ENCODE measurements at places on chromosomes 12 and 14.

DNA sequence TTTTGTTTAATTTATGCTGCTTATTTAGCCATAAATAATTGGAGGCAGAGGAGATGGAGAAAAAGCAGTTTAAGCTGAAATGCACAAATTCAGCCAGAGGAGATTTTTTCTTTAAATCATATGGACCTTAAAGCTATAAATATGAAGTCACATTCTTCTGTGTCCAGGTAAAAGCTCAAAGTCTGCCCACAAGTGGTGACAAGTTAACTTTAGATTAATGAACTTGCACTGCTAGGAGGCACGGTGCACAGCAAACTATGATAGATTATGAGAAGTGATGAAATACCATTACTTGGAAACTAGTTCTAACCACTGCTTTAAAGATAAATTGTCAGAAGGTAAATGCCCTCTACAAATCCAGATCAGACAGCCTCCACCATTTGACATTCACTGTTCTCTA is 69.0 kb downstream of the IFT81 start:
- no peak for DNase-seq

GRCh38 chr12:12281134-12281533 is 14.3 kb upstream of the LRP6 start:
- DNase-seq: no peak

DNA sequence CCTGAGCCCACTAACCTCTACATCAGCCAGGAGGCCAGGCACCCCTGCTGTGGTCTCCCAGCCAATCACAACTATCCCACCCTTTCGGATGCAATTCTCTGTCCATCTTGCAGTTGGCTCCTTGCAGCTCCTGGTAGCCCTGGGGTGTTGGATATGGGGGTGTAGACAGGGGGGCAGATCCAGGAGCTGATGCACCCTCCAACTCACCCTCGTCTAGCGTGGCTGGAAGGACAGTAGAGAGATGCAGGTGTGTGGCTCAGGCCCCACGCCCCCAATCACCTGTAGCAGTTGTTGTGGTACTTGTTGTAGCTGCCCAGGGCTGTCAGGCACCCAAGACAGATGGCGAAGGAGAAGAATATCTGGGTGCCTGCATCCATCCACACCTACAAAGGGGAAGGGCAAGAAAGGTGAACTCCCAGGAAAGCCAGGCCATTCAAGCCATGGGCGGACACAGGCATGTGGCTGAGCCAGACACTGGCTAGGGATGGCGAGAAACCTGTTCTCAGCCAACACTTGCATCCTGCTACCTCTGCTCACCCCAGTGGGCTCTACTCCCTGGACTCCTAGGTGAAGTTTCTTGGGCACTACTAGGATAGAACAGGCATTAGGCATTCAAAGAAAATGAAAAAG is 13.4 kb upstream of the SLC6A12 start:
- no peak for DNase-seq

GRCh38 chr12:58925751-58926150 is 5.4 kb upstream of the LRIG3 start:
- DNase-seq: no peak

DNA sequence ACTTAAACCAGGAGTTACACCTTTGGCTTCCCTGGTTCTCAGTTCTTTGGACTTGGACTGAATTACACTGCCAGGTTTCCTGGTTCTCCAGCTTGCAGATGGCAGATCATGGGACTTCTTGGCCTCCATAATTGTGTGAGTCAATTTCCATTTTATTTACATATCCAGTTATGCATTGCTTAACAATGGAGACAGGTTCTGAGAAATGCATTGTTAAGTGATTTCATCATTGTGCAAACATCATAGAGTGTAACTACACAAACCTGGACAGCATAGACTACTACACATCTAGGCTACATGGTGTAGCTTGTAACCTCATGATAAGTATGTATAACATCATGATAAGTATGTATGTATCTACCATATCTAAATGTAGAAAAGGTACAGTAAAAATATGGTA is 276.1 kb upstream of the BTG1 start:
- DNase-seq: no peak

DNA sequence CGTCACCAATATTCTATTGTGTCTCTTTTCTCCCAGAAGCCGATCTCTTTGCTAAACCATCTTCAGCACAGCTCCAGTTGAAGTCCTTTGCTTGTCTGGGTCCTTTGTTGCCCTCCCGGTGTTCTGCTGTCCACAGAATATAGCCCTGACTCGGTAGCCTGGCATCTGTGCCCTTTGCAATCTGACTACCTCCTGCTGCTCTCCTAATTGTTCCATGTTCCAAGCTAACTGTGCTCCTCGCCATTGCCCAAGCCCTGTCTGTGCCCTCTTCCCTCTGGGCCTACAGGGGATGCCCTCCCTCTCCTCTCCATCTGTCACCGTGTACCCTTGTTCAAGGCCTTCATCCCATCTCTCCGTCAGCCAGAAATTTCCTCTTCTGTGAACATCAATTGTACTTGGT is 306.3 kb downstream of the APAF1 start:
- no peak for DNase-seq

DNA sequence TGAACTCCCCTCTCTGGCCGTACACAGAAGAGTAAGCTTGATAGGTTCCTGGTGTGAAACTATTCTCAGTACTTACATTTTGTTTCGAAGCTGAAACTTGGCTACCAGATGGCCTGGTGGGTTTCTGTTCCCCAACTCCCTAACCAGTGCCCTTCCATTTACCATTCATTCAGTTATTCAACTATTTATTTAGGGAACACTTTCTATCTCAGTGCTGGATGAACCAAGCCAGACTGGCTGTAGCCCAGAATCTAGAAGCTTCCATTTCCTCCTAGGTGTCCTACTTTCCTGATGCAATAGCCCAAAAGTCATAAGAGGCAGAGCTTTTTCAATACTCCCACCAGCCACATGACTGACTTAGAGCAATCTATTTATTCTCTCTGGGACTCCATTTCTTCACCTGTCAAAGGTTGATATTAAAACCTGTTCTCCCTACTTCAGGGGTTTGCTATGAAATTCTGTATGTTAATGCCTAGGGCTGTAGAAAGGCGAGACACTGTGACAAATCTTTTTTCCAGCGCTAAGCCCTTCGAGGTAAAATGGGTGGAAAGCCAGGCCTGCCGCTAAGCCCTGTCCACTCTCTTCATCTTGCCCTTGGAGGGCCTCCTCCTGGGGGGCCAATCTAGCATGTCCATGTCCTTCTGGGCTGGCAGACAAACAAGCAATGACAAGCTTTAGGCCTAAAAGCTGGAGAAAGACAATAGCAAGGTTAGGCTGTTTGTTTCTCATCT is 8.1 kb upstream of the IRF2BPL start:
- DNase-seq: no peak

DNA sequence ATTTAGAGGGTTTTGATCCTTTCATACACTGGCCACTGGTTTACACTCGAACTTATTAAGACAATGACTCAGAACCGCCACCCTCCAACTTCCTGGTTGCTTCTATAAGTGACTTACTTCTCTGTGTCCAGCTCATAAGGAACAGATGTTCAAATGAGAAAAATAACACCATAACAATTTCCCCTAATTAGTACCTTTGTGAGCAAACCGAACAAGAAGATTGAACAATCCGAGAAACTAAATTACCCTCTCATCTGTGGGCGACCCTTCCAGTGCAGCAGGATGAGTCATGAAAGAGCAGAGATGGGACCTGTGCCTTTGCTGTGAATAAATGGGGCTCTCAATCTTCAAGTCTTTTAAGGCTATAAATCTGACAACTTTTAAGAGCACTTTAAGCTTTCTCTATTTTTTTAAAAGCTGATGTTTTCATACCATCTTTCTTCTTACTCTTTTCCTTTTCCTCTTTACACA is 146.8 kb upstream of the RASSF8 start:
- DNase-seq: no peak

DNA sequence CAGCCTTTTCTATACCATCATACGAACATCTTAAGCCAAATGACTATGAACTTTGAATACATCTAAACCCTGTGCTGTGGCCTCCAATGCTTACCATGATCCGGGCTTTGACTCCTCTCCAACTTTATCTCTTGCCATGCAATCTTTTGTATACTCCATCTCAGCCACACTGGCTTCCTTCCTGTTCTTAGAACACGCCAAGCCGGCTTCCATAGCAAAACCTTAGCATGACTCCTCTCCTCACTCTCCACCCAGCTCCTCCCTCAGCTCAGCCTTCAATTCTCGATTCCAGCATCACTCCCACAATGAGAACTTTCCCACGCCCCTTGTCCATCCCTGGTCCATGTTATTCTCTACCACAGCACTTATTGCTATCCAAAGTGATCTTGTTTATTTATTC is 228.3 kb downstream of the NTF3 start:
- no peak for DNase-seq

- no peak for DNase-seq
Observed at GRCh38 chr12:102728506-102729242, 188.4 kb downstream of the PAH start.

DNA sequence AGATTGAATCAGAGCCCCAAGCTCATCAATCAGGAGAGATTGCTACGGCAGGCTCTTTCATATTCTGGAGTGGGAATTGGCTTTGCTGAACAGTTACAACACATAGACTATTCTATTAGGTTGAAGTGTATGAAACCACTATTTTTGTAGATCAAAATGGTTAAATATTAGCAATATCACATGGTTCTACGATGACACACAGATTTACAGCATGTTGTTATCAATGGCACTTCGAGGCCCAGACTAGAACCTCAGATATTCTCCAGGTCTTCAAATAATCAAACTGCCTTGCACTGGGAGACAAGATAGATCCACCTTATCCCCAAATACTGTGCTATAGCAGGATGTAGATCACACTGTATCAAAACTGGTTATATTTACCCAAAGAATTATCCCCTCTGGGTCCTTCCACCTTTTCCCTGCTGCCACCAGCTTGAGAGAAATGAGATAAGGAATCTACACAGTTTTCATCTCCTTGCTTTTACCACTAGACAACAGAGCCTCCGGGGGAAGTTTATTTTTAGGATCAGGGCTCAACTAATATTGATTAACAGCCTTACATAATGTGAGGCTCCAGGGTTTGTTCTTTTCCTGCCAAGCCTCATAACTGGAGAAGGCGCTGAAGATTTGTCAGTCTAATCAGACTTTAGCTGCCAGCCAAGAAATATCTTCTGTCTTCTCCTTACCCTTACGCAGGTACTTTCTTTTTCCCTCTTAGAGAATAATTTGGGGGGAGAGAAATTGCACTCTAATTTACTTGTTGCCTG is 507.1 kb downstream of the DIO2 start:
- DNase-seq: no peak

DNA sequence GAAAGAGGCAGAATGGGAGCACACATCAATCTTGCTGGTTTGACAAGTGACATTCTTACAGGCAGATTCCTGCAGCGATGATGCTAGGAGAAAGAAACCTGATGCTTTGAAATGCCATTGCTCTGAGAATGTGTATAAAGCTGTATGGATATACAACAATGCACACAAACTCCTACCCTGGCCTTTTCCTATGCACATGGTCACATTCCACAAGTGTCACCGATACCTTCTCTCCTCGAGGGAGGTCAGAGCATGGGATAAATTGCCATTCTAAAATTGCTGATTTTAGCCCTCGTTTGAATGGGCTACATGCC is 11.9 kb downstream of the FGF6 start:
- no peak for DNase-seq

DNA sequence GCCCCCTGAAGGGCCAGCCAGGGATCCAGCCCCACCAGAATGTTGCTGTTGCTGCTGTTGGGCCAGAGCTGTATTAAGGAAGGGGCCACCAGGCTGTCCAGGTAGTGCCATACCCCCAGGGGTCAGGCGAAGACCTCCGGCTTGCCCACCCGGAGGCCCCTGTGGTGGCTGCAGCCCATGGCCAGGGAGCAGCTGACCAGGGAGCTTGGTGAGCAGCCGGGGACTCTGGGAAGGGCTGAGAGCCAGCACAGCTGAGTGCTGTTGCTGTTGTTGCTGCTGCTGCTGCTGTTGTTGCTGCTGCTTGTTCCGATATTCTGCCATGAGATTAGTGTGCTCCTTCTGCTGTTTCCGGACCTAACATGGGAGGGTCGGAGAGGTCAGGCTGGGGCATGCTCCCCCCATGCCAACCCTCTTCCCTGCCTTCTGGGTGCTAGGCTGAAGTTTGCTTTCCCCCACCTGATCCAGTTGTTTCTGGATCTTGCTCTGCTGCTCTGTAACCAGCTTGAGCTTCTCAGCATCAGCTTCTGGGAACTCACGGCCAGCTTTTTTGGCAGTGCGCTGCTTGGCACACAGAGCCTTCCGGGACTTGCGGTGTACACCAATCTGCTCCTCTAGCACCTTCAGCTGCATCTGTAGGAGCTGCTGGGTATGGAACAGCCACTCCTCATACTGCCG is 15.2 kb upstream of the PRKAG1 start:
- no peak for DNase-seq

DNA sequence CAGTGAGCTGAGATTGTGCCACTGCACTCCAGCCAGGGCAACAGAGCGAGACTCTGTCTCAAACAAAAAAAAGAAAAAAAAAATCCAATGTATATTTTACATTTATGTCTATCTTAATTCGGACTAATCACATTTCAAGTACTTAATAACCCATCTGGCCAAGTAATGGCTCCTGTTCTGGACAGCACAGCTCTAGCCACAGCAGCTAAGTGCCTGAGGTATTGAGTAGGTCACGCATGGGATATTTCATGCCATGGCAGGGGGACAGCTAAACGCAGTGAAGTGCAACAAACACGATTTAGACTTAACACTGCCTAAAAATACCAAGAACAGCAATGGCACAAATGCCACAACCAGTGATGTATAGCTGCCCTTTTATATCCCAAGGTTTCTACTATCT is 8.0 kb downstream of the BAZ1A start:
- DNase-seq: no peak

GRCh38 chr12:131613186-131613585 is 97.7 kb upstream of the SFSWAP start:
- no peak for DNase-seq

DNA sequence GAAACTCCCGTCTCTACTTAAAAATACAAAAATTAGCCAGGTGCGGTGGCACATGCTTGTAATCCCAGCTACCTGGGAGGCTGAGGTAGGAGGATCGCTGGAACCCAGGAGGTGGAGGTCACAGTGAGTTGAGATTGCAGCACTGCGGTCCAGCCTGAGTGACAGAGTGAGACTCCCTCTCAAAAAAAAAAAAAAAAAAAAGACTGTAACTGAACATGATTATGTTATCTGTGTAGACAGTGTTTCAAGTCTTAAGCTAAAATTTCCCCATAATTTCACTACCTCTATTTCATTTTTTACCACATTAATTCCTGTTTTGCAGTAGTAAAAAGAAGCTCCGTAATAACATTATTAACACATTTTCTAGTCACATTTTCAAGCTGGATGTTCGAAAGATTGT is 5.4 kb downstream of the PLBD1 start:
- DNase-seq: no peak

GRCh38 chr14:44490966-44491365 is 16.1 kb downstream of the FSCB start:
- no peak for DNase-seq

- no peak for DNase-seq
Observed at GRCh38 chr12:89154743-89155499, 197.4 kb downstream of the DUSP6 start.

- DNase-seq: no peak
Observed at GRCh38 chr12:116113398-116114130, 163.9 kb downstream of the MED13L start.
